Posterior vena cava (tissue), 2 donors: ENCODE measurements at places on chromosomes 1 and 21. TPM values are rescaled to one million over a fixed set of nuclear protein-coding genes. Genes with fewer than 3 reads are reported as not detected.

The SLC22A15 gene
- 3.1 TPM for total RNA-seq

DNA sequence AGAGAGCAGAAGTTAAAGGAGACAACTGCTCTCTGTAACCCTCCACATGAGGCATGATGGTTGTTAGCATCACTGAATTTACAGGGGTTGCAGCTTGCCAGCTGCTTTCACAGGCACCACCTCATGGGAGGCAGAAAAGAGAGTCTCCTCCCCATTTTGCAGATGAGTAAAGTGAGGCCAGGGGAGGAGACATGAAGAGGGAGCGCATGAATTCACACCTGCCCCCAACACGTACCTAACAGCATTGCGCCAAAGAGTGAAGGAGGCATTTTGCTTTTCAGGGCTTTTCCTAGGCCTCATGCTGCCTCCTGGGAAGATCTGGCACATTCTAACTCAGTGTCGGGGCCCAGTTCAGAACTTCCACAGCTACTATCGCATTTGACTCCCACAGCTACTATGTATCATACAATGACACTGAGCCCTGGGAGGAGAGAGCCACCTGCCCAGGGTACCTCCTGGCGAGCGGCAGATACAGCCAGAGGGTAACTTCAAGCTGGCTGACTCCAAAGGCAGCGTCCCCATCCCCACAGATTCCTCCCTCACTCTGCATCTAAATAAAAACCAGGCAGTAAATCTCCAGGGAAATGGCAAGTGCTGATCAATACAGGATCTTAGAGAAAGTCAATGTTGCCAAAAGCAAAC is 34.0 kb downstream of the GLIS1 start:
- DNase-seq: no peak

The LCE3D gene
- not detected for total RNA-seq

- no peak for DNase-seq
These were observed 45.2 kb upstream of the LYST start for GRCh38 chr1:235911876-235912275.

DNA sequence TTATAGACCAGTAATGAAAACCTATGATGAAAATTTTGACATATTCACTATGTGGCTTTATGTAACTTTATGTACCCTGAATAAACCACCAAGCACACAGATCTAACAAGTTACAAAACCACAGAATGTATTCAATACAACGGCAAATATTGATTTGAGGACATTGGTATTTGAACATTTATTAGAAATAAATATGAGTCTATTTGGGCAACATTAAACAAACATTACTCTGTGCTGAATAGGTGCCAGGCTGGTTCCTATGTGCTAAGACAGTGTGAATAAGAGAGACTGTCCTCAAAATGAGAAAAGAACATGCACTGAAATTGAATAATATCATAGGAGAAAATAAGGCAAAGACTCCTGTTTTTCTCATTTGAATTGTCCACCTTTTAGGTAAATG is 1341.2 kb downstream of the PLA2G4A start:
- no peak for DNase-seq

DNA sequence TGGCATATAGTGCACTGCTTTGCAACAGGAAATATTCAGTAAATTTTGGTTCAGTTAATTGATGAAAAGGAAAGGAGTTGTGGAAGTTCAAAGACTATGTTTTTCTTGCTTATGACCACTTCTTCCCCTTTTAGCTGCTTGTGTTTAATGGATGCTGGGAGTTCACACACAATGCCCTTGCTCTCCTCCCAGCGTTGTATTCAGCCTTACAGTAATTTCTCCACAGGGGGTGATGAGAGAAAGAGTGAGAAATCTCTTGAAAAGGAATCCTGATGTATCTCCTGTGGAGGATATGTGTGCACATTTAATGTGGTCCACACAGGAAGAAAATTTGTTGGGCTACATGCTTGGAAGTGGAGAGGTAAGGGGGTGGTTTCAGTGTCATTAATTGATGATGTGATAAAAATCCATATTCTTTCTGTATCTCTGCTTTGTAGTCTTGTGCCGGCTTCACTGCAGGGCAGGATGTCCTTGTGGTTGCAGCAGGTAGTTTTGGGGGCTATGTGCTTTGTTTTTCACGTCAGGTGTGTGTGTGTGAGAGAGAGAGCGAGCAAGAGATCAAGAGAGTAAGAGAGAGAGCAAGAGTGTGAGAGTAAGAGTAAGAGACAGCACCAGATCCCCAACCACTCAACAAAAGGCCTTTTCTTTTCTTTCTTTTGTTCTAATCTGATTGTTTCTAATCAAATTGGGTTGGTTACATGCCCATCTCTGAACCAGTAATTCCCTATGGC is 204.4 kb downstream of the RWDD3 start:
- no peak for DNase-seq

The SELP gene
- total RNA-seq: 14.2 TPM

The DEDD gene
- total RNA-seq: 32.1 TPM

GRCh38 chr1:231776010-231776756 is 149.6 kb downstream of the DISC1 start:
- DNase-seq: no peak

- no peak for DNase-seq
These were observed 290.4 kb downstream of the KCNT2 start for GRCh38 chr1:196317535-196318522.
